ENCODE measurements at places on chromosomes 7 and 10. TPM values are rescaled to one million over a fixed set of nuclear protein-coding genes. Genes with fewer than 3 reads are reported as not detected.

- DNase-seq: no peak
Observed at GRCh38 chr7:26860361-26860760, 4.0 kb downstream of the SKAP2 start.

DNA sequence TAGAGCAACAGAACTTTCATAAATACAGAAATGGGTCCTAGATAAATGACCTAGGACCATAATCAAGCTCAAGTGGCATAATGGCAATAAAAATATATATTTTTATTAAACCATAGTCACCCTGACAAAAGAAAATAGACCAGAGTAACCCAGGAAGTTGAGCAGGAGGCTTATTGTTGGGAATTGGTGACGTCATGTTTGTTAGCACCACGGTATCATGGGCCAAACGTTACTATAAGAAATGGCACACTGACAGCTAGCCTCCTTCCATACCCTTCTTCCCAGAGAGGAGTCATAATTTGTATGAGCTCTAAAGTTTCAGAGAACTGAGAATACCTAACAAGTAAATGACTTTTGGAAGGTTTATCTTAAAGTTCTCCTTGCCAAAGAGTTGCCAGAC lies 1698.2 kb downstream of the REEP3 start:
- no peak for DNase-seq

- no peak for DNase-seq
Observed at GRCh38 chr7:116963234-116963633, 9.9 kb downstream of the ST7 start.

GRCh38 chr10:127349737-127350136 lies 153.3 kb upstream of the INSYN2A start:
- DNase-seq: no peak

- no peak for DNase-seq
Observed at GRCh38 chr10:59985639-59986038, 79.3 kb upstream of the CCDC6 start.

- DNase-seq: peak; percentile 93
Observed at GRCh38 chr10:79981450-79982361, 32.8 kb upstream of the SFTPD start.

DNA sequence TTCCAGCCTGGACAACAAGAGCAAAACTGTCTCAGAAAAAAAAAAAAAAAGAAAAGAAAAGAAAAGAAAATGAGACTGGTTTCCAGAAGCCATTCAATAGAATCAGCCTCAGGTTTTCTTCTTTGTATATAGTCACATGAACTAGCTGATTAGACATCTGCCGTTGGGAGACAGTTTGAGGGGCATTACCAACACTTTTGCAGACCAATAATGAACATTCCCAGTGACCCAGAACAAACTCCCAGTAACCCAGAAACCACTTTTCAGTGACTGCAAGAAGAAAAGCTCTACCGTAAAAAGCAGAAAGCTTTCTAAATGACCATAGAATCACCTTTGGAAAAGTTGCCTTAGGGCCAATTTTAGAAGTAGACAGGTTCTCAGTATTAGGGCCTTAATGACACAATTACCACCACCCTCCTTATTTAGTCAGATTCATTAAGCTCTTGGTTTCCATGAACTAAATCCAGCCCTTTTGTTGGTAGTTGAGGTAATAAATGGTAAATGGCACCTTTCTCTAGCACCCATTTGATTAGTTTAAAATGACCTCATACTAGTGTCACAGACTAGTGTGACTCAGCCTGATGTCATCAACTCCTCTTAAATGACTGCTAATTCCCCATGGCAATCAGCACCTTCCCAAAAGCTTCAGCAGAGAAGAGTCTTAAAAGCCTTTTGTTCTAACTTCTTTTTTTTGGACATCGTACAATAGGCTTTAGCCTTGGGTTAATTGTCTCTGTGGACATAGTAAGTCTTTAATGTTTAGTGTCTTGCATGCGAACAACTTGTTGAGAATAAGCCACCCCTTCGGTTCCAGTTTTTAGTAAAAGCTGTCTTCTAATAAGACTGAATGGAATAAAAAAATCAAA lies 33.6 kb upstream of the XRCC2 start:
- no peak for DNase-seq

- DNase-seq: no peak
Observed at GRCh38 chr7:1996816-1997215, 235.9 kb downstream of the MAD1L1 start.

GRCh38 chr10:26408858-26409494 lies 29.2 kb upstream of the APBB1IP start:
- DNase-seq: no peak

GRCh38 chr10:31215052-31215451 lies 104.0 kb upstream of the ZEB1 start:
- no peak for DNase-seq

DNA sequence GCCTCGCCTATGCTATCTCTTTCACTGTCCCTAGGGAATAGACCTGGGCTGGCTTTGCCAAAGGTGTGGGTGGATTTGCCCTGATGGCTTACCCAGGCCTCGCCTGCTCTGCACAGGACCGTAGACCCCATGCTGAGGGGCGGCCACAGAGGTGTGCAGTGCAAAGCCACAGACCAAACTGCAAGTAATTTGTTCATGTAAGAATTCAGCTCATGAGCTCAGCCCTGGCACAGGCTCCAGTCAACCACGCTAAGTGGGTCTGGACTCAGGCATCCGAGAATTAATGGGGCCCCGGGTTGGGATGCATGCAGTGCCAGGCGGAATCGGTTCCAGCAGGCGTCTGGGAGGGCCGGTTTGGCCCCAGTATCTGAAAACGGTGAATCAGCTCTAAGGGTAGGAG lies 445.2 kb downstream of the DNAJB6 start:
- DNase-seq: peak; percentile 48

GRCh38 chr10:132363921-132364593 lies 32.1 kb downstream of the LRRC27 start:
- peak; percentile 59 for DNase-seq

DNA sequence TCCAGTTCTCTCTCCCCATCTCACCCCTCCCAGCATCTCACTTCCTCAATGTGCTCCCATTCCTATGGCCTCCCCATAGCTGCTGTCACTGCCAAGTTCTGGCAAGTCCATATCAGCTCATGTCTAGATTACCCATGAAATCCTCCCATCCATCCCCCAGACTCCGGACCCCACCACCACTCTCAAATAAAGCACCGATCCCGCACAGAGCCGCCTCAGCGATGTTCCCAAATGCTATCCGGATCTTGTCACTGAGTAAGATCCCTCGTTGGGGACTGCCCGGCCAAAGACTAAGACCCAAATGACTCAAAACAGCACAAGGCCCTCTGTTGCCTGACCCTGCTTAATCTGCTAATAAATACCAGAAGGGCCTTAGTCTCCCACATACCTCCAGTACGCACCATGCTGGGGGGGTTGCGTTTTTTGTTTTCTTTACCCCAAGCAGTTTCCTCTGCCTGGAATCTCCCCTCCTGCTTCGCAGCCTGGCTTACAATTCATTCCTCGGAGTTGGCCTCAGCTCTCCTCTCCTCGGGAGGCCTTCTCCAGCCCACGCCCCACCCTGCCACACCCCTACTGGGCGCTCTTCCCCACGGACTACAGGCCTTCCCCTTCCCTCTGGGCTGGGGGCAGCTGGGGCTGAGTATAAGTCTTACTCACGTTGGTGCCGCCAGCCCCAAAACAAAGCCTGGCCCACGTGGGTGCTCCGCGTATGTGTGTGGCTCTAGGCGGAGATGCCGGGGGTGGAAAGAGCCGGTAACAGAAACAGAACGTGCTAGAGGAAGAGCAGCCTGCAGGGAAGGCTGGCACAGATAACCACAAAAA lies 1.8 kb upstream of the DUSP5 start:
- peak; percentile 76 for DNase-seq

DNA sequence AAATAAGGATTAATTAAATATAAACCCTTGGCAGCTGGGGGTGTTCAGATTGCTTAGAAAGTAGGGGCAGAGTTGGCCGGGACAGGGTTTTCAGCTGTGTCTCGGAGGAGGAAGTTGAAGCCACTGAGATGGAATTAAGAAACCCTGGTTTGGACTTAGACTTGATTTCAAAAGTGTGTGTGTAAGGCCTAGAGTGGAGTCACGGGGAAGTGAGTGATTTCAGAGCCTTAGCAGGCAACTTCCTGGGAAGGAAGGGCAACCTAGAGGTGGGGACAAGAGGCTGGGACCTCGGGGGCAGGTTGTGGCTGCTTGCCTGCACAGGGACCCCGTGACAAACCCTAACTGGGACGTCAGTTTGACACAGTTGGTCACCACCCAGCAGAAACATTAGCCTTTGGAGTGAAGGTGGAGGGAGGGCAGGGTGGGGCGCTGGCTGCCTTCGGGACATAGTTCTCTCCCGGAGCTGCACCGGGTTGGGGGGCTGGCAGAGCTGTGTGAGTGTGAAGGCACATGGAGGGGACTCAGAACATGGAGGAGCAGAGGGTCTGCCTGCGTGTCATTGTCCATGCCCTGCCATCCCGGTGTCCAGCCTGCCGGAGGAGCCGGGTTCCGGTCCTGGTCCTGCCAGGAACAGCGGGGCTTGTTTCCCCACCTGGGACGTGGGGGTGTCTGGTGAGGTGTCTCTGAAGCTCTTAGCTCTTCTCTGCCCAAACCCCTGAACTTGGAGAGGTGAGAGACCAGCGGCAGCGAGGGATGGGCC lies 1.8 kb downstream of the BRI3 start:
- DNase-seq: peak; percentile 87

DNA sequence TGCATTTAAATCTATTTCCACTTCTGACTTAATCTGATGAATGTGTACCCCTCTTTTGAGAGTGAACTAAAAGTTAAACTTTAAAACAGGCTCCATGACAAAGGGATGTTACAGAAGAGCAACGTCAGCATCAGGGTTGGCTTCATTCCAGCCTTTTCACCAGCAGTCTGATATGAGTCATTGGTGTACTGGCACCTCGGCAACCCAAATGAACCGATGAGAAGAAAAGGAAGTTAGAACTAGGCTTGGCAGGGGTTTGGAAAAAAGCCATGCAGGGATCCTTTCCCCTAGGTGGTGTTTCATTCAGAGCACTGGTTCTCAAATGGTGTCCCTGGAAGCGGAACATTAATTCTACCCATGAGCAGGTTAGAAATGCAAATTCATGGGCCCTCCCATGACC lies 53.6 kb downstream of the SEC61G start:
- no peak for DNase-seq

GRCh38 chr10:5448333-5449001 lies 36.1 kb downstream of the NET1 start:
- DNase-seq: no peak

DNA sequence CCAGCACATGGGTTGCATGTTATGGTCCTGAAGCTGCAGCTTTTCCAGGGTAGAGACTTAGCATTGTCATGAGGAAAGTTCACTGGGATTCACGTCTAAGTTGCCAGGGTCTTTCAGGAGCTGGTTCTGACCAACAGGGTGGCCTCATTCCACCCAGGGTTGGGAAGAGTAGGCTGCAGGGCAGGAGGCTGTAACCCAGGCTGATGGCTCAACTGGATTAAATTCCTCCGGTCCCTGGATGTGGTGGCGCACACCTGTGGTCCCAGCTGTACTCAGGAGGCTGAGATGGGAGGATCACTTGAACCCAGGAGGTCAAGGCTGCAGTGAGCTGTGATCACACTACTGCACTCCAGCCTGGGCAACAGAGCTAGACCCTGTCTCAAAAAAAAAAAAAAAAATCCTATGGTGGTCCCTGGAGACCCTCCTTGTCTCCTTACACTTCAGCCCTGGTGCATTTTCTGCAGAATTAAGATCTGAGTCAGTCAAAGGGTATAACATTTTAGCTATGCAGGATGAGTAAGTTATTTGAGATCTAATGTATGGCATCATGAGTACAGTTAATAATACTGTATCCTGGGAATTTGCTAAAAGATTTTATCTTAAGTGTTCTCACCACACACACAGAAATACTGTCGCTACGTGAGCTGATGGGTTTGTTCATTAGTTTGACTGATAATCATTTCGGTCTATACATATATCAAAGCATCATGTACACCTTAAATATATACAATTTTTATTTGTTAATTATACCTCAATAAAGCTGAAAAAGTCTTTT lies 44.0 kb downstream of the ASB13 start:
- DNase-seq: no peak

DNA sequence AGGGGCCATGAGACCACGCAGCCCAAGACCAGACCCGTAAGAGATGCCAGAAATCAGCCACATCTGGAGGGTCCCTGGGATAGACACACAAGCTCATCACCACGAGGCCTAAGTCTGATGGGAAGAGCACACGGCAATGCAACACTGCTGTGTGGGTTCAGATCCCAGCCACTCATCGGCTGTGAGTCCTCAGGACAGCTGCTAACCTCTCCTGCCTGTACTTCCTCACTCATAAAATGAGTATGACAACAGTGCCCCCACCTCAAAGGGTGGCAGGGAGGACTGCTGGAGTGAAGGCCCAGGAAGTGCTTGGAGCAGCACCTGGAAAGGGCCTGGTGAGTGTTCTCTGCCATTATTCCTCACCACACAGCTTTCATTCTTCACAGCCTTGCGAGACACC lies 60.9 kb downstream of the MAD1L1 start:
- DNase-seq: no peak

- DNase-seq: no peak
Observed at GRCh38 chr7:128731184-128731583, 8.0 kb upstream of the CALU start.

- DNase-seq: no peak
Observed at GRCh38 chr7:64180989-64181388, 26.0 kb upstream of the ZNF735 start.

- DNase-seq: no peak
Observed at GRCh38 chr10:22700489-22700888, 13.9 kb downstream of the PIP4K2A start.

- DNase-seq: no peak
Observed at GRCh38 chr7:55132890-55133551, 114.2 kb downstream of the EGFR start.

GRCh38 chr10:52871191-52871843 lies 98.7 kb upstream of the MBL2 start:
- no peak for DNase-seq

The TBATA gene
- total RNA-seq: not detected

The KCP gene
- 1.3 TPM for total RNA-seq

The NRG3 gene
- 2.3 TPM for total RNA-seq

The AGBL3 gene
- 3.9 TPM for total RNA-seq

The TCTN3 gene
- total RNA-seq: 29.0 TPM

The NME8 gene
- 2.1 TPM for total RNA-seq

The NIPSNAP2 gene
- 47.7 TPM for total RNA-seq

The GJD4 gene
- total RNA-seq: not detected

The SPOCK2 gene
- 187 TPM for total RNA-seq
